ENCODE measurements at places on chromosomes 16 and 17.

DNA sequence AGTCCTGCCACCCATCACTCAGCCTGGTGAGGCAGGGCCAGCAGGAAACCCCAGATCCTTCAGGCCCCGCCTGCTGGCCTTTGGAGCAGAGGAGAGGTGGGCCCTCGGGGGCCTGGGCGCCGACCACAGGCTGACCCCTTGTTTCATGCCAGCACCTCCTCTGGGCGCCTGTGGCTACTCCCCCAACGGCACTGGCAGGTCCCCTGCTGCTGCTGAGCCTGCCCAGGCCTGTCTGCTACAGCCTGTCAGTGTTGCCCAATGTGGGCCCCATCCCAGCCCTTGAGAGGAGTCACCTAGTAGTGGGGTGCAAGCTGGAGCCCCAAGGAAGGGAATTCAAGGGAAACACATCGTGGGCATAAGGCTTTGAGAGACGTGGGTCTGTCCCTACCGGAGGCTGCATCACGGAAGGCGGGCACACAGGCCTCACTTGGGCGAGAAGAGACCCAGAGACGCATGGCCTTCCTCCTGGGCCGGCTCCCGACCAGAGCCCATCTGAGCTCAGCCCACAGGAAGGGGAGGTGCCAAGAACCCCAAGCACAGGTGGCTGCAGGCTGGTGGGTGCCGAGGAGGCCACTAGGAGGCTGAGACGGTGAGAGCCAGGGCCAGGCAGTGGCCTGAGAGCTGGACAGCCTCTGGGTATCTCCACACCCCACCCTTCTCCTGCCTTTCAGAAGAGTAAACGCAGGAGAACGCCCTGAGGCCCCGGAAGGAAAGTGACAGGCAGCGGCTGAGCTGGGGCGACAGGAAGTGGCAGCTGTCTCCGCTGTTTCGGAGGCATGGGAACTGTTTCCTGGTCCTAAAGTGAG is 8.0 kb upstream of the FASN start:
- DNase-seq, result peak; percentile 49

DNA sequence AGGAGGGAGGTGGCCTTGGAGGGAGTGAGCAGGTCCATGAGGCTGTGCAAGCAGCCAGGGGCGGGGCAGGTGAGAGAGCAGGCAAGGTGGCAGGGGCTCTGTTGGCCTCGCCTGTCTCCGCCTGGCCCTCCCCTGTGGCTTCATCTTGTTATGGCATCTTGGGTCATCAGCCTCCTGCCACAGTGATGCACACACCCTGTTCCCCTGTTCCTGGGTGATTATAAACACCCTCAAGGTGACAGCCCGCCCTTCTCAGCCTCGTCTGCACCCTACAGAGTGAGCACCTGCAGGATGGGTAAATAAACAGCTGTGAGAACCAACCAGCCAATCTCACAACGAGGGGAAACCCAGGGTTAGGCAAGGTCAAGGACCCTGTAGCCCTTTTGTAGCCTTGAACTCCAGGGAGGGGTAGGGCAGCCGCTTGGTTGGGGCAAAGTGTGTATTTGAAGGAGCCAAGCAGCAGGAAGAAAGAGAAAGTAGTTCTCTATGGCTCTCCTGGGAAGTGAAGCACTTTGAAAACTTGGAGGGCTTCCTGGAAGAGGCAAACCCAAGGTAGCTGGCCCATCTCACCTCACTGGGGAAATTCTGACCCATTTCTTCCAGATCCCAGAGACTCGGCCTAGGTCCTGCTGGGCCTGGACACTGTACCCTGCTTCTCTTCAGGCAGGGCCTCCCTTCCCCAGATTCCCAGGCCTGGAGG is 60.6 kb downstream of the NT5M start:
- no peak for DNase-seq

DNA sequence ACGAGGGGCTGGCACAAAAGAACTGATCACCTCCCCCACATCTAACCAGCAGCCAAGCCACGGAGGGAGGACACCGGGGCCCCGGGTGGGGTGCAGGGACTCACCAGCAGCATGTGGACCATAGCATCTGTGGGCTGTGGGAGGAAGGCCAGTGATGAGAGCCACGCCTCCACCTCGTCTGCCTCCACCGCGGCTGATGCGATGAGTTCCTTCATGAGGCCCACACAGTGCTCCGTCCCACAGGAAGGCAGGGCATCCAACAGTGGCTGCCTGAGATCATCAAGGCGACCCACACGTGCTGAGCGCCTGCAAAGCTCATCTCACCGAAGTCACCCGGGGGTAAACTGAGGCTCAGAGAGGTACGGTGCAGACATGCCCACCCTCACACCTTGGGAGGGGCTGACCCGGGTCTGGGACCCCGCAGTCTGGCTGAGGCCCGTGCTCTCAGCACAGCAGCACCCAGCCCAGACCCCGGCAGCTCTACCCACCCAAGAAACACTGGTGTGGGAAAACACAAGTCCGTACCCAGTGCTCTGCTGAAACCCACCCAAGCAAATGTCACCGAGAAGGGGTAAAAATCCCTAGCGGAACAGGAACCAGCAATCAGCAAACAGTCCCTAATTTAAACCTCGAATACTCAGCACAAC is 85.9 kb downstream of the LITAF start:
- no peak for DNase-seq

DNA sequence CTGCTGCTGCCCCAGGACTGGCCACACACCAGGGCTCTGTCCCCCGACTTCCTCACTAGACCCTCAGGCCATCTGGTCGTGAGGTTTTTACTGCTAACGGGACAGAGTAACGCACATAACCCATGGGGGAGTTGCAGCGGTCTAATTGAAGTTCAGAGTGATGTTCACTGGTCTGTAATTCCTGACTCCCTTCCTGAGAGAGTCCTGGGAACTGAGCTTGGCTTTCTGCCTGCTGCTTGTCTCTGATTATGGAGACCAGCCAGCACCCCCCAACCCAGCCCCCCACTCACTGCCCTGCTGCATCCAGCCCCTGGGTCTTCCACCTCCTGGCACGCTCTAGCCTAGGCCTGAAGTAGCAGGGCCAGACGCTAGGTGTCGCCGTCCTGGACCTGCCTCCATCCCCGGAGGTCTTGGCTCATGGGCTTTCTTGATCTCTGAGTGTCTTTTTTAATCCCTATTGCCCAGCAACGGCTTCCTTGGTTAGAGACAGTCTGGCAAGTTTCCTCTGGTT is 192.9 kb downstream of the CCDC182 start:
- DNase-seq, result no peak

DNA sequence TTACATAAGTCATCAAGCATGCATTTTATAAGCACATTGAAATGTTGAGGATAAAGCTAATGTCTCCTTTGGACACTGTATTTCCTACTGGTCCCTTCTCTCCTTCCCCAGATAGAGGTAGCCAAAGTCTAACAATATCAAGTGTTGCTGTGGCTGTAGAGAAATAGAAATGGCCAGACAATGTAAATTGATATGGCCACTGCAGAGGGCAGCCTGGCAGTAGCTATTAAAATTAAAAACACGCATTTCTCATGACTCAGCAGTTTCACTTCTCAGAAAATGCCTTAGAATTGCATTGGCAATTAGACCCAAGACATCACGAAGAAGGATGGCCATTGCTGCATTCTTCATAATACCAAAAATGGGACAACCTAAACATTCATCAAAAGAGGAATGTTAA is 46.8 kb upstream of the MRTFB start:
- no peak for DNase-seq

- DNase-seq, result no peak
These were observed 422 bp downstream of the UQCC4 start for GRCh38 chr16:1420111-1420539.

GRCh38 chr17:2304931-2305330 is 1.2 kb downstream of the SRR start:
- no peak for DNase-seq

GRCh38 chr16:85227084-85227945 is 115.0 kb upstream of the CIBAR2 start:
- no peak for DNase-seq

DNA sequence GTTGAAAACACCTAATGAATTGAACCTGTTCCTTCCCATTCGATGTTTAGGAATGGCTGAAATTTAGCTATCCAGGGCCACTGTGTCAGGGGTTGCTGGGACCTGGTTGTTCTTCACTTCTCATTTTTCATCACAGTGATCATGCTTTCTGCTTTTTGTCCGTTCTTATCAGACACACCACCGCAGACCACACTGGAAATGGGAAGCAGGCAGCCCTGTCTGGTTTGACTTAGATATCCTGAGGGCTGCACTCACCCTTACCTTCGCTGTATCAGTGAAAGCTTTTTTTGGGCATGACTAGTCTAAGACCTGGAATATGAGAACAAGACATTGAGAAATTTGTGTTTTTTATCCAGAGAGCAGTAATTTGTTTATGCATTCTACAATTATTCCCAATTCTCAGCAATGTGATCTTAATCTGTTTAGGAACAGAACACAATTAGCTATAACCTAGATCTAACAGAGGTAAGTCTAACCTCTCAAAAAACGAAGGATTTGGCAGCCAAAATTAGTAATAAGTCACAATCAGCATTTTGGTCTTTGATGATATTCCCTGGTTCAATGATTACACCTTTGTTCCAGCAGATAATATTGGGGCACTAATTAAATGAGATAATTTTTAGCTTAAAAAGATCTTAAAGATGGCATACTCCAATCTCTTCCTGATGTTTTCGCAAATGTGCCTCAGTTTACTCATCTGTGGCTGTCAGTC is 126.0 kb upstream of the GOT2 start:
- DNase-seq, result no peak

- peak; percentile 36 for DNase-seq
These were observed at the start of gene CORO6 for GRCh38 chr17:29622337-29623282. CORO6 (minus strand) TSS chr17:29622912; CDS start chr17:29621421, 1,491 bp downstream.

DNA sequence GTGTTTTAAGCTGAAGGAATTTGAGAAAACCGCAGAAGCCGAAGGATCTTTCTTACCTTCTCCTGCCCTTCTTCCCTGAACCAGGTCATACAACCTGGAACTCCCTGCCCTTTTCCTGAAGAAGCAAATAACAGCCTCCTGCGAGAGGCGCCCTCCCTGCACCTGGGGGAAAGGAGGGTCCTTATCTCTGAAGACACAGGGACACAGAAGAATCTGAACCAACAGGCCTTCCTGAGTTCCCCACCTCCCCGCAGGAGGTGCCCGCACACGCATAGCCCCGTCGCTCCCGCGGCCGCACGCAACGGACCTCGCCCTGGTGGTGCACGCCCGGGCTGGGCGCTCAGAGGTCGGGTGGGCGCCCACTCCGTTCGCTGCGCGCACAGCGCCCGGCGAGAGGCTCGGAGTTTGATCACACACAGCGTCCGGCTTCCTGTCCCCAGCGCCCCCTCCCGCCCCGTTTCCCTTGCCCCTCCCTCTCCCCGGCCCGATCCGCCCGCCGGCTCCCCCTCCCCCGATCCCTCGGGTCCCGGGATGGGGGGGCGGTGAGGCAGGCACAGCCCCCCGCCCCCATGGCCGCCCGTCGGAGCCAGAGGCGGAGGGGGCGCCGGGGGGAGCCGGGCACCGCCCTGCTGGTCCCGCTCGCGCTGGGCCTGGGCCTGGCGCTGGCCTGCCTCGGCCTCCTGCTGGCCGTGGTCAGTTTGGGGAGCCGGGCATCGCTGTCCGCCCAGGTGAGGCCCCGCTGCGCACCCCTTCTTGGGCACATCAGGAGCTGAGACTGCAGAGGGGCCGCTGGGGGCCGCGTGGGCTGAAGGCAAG is at the start of gene TNFSF12:
Gene TNFSF12, plus strand, starts transcription at position 474 of the 816 bp plus-strand sequence. Its CDS starts 96 bp downstream, at position 570.
- no peak for DNase-seq

DNA sequence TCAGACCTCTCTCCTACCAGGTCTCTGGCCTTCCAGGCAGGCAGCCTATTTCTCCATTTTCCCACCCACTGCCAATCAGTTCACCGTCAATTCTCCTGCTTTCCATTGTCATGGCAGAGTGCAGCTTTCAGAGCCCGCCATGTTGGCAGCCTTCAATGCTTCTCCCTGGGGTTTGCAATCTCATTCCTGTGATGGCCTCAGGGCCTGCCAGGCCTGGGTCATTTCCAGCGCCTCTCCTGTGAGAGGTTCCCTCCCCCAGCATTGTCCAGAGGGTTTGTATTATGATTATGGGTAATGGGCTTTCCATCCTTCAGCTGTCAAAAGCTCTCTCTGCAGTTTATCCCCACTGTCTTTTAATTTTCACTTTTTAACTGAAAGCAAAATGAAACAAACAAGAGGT is 716.6 kb upstream of the CDH8 start:
- DNase-seq, result no peak

DNA sequence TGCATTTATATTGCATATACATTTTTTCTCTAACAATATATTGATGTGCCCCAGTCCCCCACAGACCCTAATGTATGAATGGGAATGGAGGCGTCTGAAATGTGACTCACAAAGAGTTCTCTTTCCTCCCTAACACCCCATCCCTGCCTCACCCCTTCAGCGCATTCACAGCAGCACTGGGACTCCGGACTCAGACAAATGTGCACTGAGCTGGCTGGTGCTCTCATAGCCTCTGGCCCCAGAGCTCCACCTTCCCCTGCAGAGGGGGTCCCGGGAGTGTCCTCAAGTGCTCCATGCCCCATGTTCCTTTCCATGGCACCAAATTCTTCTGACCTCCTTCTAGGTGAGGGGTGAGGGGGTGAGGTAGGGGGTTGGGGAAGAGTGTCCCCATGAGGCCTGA is 20.6 kb downstream of the NPTX1 start:
- no peak for DNase-seq

Data from activated CD4-positive, alpha-beta T cell treated with anti-CD3 and anti-CD28 coated beads, Interleukin-2, amount 50 U/mL, for 24 hours (primary cell).